ENCODE measurements at places on chromosomes 6 and 20.

DNA sequence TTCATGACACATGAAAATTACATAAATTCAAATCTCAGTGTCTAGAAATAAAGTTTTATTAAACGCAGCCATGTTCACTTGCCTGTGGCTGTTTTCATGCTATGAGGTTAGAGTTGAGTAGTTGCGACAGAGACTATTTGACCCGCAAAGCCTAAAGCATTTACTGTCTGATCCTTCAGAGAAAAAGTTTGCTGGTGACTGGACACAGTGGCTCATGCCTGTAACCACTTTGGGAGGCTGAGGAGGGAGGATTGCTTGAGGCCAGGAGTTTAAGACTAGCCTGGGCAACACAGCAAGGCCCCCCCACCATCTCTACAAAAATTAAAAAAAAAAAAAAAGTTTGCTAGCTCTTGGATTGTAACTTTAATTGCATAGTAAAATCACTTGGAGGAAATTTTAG is 9.2 kb downstream of the SMIM28 start:
- no peak for DNase-seq

- DNase-seq, result no peak
Observed at GRCh38 chr6:111057074-111057752, 30.1 kb upstream of the SLC16A10 start.

- no peak for DNase-seq
Observed at GRCh38 chr6:1972962-1973361, 272.4 kb downstream of the GMDS start.

- DNase-seq, result no peak
Observed at GRCh38 chr6:86966271-86966670, 28.9 kb downstream of the HTR1E start.

GRCh38 chr20:37697314-37697713 is 3.5 kb downstream of the CTNNBL1 start:
- DNase-seq, result no peak

DNA sequence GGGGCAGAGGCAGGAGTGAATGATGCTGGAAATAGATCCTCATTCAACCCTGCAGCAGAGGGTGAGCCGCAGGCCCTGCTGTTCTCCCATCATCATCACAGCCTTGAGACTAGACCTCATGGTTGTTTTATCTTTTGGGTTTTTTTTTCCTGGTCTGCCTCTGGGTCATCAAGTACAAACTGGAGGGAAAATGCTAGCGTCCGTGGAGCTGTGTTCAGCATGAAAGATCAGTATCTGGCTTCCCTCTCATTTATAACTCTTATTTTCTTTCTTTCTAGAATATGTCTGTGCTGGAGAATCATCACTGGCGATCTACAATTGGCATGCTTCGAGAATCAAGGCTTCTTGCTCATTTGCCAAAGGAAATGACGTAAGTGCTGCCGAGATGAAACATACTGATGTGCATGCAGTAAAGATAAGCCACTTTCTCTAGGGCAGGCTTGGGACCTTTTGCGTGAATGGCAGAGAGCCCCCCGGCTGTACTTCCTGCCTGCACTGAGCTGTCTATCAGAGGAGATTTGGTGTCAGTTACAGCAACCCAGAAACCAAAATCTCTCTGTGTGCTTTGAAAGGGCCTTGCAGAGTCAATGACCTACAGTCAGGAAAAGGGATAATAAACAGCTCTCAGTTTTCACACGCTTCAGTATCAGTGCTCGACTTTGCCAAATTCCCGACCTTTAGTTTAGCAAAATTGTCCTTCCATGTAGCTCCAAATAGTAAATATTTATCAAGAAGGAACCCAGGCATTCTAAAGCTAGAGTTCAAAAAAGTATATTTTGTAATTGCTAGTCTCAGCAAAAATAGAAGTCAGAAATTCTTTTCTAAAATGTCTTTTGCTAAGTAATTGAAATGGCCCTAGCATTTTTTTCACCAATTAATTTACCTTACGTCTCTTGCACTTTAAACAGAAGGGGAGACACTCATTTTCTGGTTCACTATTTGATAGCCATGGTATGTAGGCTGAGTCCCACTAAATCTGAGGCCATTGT is 76.3 kb downstream of the MTFR2 start:
- DNase-seq, result no peak

DNA sequence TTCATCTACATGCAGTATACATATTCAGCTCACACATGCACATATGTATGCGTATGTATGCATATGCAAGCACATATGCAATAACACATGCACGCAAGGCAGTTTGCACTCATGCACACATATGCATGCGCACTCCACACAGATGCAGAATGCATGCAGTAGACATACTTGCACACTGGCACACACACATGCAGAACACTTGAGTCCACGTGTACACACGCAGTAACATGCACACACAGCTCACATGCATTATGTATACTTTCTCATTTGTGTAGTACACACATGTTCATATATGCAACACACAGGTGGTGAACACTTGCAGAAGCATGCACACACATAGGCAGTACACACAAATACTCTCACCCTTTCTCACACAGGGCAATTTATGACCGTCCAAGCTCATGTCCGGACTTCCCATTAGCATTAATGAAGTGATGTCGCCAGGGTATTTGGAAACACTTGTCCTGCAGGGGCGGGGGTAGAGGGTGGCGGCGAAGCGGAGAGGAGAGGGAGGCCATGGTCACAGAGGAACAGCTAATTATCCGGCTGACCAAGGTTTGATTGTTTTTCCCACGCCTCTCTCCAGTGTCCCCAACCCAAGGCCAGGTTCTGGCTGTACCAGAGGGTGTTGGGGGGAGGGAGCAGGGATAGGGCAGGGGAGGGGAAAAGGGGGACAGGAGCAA is 91.3 kb downstream of the VEGFA start:
- DNase-seq, result no peak

DNA sequence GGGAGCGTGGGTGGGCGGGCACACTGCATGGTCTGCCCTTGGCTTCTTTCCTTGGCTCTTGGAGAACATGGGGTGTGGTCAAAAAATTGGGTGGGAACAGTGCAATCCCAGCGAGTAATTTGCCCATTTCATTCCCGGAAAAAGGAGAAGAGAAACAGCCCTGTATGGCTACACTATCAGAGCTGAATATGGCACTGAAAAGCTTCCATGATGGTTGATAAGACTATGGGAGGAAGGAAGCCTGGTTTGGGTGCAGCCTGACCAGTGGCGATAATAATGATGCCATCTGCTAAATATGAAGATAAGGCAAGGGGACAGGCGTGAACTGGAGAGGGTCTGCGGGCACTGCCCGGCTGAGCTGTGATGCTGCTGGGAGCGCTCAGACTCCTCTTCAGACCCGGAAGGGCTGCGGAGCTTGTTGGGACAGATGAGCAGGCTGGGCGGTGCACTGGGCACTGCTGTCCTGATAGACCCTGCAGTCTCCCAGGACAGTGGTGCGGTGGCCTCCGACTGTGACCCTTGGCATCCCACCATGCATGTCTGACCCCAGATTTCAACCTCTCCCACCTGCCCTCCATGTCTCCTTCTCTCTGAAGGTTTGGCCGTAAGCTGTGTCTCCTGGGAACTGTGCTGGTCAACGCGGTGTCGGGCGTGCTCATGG is 10.2 kb downstream of the SLC22A1 start:
- DNase-seq, result no peak

- no peak for DNase-seq
Observed at GRCh38 chr6:247351-247750, 44.9 kb upstream of the DUSP22 start.

GRCh38 chr6:130888246-130888645 is 61.0 kb downstream of the SMLR1 start:
- no peak for DNase-seq

DNA sequence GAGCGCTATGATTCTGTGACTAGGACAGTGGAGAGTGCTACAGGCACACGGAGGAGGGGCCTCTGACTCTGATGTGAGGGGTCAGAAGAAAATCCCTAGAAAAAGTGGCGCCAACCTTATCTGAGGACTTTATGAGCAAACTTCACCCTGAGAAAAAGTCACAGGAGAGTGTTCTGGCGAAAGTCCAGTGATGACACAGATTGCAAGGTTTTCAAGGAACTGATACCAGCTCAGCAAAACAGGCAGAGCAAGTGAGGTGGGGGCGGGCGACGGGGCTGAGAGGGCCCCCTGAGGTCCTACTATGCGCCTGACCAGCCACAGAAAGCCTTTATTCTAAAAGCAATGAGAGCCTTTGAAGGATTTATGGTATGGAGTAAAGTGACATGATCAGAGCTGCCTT is 73.3 kb downstream of the SLC22A23 start:
- no peak for DNase-seq

DNA sequence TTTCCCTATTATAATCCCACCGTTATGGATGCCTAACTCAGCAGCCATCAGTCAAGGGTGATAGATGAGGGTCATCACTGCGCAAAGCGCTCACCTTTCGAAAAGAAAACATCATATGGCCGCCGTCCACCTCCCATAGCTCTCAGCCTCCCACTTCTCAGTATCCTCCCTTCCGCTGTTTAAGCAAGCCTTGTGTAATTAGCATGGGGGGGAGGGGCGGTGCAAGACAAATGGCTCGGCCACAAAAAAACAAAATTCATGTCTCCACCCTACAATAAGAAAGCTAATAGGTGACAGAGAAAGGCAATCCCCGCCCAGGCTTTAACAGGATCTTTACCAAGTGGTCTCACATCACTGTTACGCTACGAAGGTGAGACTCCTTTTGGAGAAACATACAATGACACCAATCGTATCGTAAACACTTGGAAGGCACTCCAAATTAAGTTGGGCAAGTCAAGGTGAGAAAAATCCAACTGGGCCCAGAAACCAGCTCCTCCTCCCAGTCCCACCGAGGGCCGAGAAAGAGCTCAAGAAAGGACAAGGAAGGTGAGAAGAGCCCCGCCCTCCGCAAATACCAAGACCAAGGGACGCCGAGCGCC is 645 bp downstream of the DDX39B start:
- DNase-seq, result no peak

DNA sequence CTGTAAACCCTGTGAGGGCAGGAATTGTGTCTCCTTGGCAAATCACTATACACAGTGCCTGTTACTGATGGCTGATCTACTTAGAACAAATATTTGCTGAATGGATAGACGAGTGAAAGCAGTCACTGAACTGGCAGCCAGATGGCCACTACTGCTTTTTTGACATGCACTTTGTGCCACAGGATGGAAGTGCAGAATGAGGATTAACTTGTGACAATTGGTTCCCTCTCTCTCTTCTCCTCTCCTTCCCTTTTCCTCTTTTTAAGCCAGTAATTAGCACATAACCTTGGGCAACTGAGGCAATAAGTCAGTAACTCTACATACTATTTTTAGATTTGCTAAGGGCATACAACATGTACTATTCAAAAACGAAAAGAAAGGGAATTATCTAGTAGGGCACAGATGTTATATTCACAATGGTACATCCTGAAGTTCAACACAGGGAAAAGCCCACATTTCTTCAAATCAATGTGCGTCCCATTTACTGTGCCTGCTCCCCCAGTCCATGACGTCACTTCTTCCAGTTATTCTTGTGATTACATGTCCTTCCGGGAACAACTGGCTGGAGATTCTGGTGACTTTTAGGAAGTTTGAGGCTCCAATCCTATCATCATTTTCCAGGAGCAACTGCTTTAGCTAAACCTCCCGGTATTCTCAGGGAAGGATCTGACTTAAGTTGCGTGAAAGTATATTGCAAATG is 17.0 kb upstream of the RPS6KA2 start:
- DNase-seq, result no peak

DNA sequence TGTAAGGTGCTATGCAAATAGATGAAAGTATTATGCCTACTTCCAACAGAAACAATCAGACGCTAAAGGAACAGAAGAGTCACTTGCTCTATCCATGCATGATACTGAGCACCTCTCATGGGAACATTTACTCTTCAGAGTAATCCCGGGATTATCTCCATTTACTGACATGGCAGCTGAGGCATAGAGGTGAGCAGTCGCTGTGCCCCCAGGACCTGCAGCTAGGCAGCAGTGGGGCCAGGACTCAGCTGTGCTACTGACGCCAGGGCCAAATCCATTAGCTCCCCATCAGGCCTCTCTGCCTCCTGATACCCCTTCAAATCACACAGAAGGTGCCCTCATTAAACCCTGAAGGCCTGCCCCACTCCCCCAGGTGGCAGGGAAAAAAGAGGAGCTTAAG is 51.9 kb downstream of the TRAM2 start:
- DNase-seq, result no peak

DNA sequence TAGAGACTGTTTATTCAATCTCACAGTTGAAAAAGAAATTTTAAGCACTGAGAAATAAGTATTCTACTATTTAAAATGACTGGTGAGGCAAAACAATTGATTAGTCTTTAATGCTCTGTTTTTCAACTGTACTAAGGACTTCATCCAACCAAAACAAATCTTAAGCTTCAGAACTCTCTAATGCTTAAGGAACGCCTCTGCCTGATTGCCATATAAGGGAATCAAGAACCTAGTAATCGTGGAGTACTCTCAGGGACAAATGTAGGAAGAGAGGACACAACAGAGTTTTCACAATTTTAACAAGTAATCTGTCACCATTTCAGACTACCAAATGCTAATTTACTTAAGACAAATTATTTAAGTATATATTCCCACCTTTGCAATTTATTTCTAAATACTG is 16.1 kb downstream of the FBXO30 start:
- no peak for DNase-seq

GRCh38 chr6:112400282-112400681 is 53.2 kb downstream of the RFPL4B start:
- no peak for DNase-seq

GRCh38 chr6:53065266-53066076 is at the start of gene FBXO9:
TSS of gene FBXO9 (plus strand) at chr6:53065404. CDS start at chr6:53065790, 386 bp downstream.
- DNase-seq, result no peak

DNA sequence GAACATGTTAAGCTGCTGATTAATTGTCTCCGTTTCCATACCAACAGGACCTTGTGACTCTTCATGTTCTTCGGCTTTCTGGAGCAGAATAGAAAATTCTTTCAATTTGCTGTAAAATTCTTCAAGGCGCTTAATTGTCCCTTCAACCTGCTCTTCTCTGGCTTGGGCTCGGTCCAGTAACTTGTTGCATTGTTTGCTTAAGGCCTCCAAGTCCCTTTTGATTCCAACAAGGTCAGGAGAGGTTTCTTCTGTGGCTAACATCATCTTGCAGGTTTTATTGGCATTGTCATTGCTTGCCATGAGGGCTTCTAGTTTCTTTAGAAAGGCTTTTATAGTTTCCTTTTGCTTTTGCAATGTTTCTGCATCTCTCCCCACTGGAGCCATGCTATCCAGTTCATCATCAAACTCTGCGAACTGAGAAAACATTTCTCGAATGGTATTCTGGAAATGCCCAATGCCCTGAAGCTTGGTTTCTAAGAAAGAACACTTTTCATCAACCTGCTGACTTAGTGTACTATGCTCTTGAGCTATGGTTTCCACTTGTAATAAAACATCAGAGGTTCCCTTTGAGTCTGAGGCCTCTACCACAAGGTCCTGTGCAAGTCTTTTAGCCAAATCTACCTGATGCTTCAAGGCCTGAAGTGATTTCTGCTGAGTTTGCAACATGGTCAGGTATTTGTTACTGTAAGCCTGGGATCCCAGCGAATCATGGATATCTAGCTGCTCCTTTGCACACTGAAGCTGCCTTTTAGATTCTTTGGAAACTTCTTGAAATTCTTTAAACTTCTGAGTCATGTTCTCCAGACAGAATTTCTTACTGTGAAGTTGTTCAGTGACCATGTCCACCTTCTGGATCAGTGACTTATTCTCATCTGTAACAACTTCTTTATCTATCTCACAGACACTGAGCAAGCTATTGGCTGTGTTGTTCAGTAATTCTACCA is 90.2 kb downstream of the DST start:
- DNase-seq, result peak; percentile 94

- no peak for DNase-seq
Observed at GRCh38 chr20:22400440-22400839, 183.9 kb downstream of the FOXA2 start.

Data from epithelial cell of proximal tubule (primary cell).